ENCODE measurements at places on chromosomes 1 and 21. TPM values are rescaled to one million over a fixed set of nuclear protein-coding genes. Genes with fewer than 3 reads are reported as not detected.

DNA sequence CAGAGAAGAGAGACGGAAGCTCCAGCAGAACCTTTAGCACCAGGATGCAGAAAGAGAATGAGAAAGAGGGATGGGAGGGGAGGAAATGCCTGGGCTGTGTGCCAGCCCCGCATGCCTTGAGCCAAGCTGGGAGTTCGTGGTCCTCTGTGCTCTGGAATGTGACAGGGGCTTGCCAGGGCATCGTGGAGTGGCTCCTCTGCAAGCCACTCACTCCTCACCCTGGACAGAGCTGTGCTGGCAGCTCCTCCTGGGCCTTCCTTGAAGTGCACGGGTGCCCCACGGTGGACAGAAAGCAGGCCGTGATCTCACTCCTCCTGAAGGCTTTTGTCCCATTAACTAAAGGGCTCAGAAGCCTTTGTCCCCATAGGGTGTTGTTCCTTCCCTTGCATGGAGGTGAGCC lies 34.8 kb upstream of the PRELP start:
- no peaks in the 10 kb centered on the region for H3K4me1 ChIP-seq
- no peak for DNase-seq
- H3K4me3 ChIP-seq: no peak overlapping the region
- no peak overlapping the region for H3K27ac ChIP-seq
- peaks cover 29% of the 10 kb centered on the region for H3K27me3 ChIP-seq
- no peaks in the 10 kb centered on the region for H3K36me3 ChIP-seq

Gene C1orf56
- 0.39 TPM for polyA plus RNA-seq

- H3K27ac ChIP-seq: peak overlapping the region; percentile 81
- H3K4me1 ChIP-seq: peaks cover 27% of the 10 kb centered on the region
- no peaks in the 10 kb centered on the region for H3K27me3 ChIP-seq
- no peak for DNase-seq
- peaks cover 10% of the 10 kb centered on the region for H3K36me3 ChIP-seq
- H3K4me3 ChIP-seq: peak overlapping the region; percentile 82
Measured at GRCh38 chr1:32742199-32742947, 39.8 kb upstream of the SYNC start.

GRCh38 chr1:36481771-36482723 lies 666 bp downstream of the CSF3R start:
- H3K4me1 ChIP-seq: no peaks in the 10 kb centered on the region
- no peaks in the 10 kb centered on the region for H3K36me3 ChIP-seq
- no peak overlapping the region for H3K4me3 ChIP-seq
- H3K27ac ChIP-seq: no peak overlapping the region
- no peak for DNase-seq

- peaks cover 54% of the 10 kb centered on the region for H3K27me3 ChIP-seq
- DNase-seq: no peak
- peaks cover 16% of the 10 kb centered on the region for H3K4me1 ChIP-seq
- no peak overlapping the region for H3K27ac ChIP-seq
- H3K36me3 ChIP-seq: no peaks in the 10 kb centered on the region
Measured at GRCh38 chr1:119007339-119007669, 19.2 kb upstream of the TBX15 start.

- no peak for DNase-seq
- H3K36me3 ChIP-seq: peaks cover 11% of the 10 kb centered on the region
- H3K4me3 ChIP-seq: no peak overlapping the region
- peaks cover 28% of the 10 kb centered on the region for H3K4me1 ChIP-seq
- no peak overlapping the region for H3K27ac ChIP-seq
Measured at GRCh38 chr1:39413902-39414528, 77.4 kb upstream of the BMP8A start.

Gene KRTAP21-2
- not detected for polyA plus RNA-seq

- H3K4me3 ChIP-seq: no peak overlapping the region
- H3K4me1 ChIP-seq: peaks cover 17% of the 10 kb centered on the region
- peak; percentile 57 for DNase-seq
- H3K36me3 ChIP-seq: no peaks in the 10 kb centered on the region
Measured at GRCh38 chr1:213443415-213443814, 392.4 kb downstream of the RPS6KC1 start.

GRCh38 chr1:46036894-46037839 lies 95.3 kb downstream of the PIK3R3 start:
- H3K36me3 ChIP-seq: peaks cover 7% of the 10 kb centered on the region
- H3K27me3 ChIP-seq: no peaks in the 10 kb centered on the region
- DNase-seq: peak; percentile 11
- H3K4me3 ChIP-seq: no peak overlapping the region
- no peak overlapping the region for H3K27ac ChIP-seq

- H3K27me3 ChIP-seq: no peaks in the 10 kb centered on the region
- H3K36me3 ChIP-seq: no peaks in the 10 kb centered on the region
- no peak overlapping the region for H3K4me3 ChIP-seq
- no peaks in the 10 kb centered on the region for H3K4me1 ChIP-seq
- DNase-seq: no peak
Measured at GRCh38 chr1:8598060-8598724, 219.2 kb downstream of the RERE start.

DNA sequence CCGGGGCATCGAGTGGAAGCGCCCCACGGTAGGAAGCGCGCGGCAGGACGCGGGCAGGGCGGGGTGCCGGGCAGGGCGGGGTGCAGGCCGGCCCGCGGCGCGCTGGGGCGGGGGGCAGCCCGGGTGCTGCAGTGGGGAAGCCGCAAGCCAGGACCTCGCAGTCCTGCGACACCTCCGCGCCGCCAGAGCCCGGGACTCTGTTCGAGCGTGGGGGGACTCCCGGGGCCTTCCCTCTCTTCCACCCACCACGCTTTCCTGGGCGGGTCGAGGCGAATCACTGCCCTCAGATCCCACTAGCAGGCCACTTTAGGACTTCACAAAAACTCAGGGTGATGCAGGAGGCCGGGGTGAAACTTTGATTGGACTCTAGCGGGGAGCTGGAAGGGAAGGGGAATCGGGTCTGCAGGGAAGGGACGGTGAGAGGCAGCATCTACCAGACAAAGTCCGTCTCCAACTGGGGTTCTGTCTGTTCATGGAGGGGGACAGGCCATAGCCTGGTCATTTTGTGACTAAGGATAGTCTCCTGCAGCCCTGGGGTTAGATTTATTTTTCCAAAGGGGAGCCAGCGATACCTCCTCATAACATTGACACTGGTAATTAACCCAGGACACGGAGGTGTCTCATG lies 623 bp downstream of the CAPN2 start:
- H3K27ac ChIP-seq: peak overlapping the region; percentile 89
- peak overlapping the region; percentile 88 for H3K4me3 ChIP-seq
- H3K27me3 ChIP-seq: no peaks in the 10 kb centered on the region
- peaks cover 56% of the 10 kb centered on the region for H3K4me1 ChIP-seq

- H3K4me3 ChIP-seq: no peak overlapping the region
- H3K4me1 ChIP-seq: peaks cover 3% of the 10 kb centered on the region
- H3K27ac ChIP-seq: no peak overlapping the region
- no peaks in the 10 kb centered on the region for H3K27me3 ChIP-seq
Measured at GRCh38 chr1:235004276-235004675, 124.4 kb downstream of the TOMM20 start.

DNA sequence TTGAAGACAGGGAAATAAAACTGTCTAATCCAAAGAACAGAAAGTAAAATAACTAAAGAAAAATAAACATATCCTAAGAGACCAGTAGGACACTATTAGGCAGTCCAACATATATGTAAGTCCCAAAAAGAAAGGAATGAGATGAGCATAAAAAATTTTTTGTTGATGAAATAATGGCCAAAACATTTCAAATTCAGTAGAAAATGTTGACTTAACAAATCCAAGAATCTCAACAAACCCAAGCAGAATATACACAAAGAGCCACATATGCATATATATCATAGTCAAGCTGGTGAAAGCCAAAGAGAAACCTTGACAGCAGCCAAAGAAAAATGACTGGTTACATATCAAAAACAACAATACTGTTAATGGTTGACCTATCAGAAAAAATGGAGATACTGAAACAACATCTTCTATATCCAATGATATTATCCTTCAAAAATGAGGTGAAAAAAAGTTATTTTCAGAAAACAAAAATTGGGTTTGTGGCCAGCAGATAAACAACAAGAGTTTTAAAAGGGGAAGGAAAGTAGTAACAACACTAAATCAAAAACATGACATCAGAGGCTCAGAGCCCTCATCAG lies 26.4 kb downstream of the ZNF644 start:
- H3K4me1 ChIP-seq: no peaks in the 10 kb centered on the region
- no peaks in the 10 kb centered on the region for H3K27me3 ChIP-seq
- DNase-seq: no peak
- H3K36me3 ChIP-seq: no peaks in the 10 kb centered on the region
- H3K4me3 ChIP-seq: no peak overlapping the region
- no peak overlapping the region for H3K27ac ChIP-seq

- no peak for DNase-seq
- no peak overlapping the region for H3K27ac ChIP-seq
- H3K4me1 ChIP-seq: peaks cover 5% of the 10 kb centered on the region
- H3K27me3 ChIP-seq: no peaks in the 10 kb centered on the region
Measured at GRCh38 chr1:204503122-204503912, 8.7 kb upstream of the PIK3C2B start.

- H3K27me3 ChIP-seq: no peaks in the 10 kb centered on the region
- no peak overlapping the region for H3K4me3 ChIP-seq
- no peak for DNase-seq
Measured at GRCh38 chr1:7845761-7846160, 7.1 kb downstream of the UTS2 start.

Gene LEPROT
- polyA plus RNA-seq: 54.7 TPM

GRCh38 chr1:81230983-81231728 lies 569.6 kb upstream of the ADGRL2 start:
- no peak overlapping the region for H3K27ac ChIP-seq
- H3K36me3 ChIP-seq: no peaks in the 10 kb centered on the region
- H3K4me1 ChIP-seq: peaks cover 2% of the 10 kb centered on the region
- peak overlapping the region; percentile 25 for H3K4me3 ChIP-seq

GRCh38 chr21:28235169-28235895 lies 757.3 kb downstream of the LTN1 start:
- H3K27me3 ChIP-seq: no peaks in the 10 kb centered on the region
- peaks cover 10% of the 10 kb centered on the region for H3K4me1 ChIP-seq
- DNase-seq: no peak
- H3K27ac ChIP-seq: no peak overlapping the region
- no peaks in the 10 kb centered on the region for H3K36me3 ChIP-seq
- no peak overlapping the region for H3K4me3 ChIP-seq

Measured in keratinocyte (primary cell).